NCI-H1930 (cell line): ENCODE measurements at places on chromosomes 6 and 20.

DNA sequence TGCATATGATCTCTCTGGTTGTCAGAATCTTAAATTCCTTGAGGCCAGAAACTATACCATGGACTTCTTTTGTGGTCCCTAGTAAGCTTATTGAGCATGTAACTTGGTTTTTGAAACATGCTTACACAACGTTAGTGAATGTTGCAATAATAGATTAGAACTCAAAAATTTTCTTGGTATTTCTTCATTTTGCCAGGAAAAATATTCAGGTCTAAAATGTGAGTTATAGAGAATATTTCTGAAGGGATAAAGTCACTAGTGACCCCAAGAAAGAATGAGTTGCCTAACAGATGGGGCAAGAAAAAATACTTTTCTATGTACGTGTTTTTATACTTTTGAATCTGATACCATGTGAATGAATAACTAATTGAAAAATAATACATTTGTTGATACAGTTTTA, 195.4 kb downstream of the TFAP2A start:
- DNase-seq, result no peak

- no peak for DNase-seq
Measured at GRCh38 chr6:121767211-121767610, 331.8 kb downstream of the GJA1 start.

DNA sequence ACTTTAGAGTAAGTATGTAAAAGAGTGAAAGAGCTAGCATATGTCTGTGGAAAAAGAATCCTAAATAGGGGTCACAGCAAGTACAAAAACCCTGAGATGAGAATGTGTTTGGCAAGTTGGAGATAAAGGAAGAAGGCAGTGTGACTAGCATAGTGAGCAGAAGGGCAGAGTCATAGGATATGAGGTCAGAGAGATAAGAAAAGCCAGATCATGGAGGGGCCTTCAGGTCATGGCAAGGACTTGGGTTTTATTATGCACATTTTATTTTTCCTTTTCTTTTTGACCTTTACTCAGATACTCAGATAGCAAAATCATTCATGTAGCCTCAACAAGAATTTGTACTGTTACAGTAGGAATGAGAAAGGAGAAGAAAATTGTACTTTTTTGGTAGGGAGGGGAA, 138.0 kb downstream of the GJA1 start:
- DNase-seq, result no peak

DNA sequence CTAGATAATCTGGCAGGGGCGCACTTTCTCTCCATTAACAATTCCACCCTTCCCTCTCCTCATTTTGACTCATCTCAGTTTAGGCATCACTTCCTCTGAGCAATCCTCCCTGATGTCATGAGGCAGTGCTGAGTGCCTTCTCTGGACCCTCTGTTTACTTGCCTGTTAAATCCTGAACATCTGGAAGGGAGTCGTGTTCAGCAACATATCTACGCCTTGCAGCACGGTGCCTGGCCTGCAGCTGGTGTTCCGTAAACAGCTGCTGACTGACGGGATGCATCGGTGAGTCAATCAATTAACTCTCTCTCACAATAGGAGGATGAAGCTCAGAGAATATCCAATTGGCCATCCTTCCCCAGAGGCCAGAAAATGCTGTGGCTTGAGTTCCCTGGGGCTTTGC, 613.5 kb downstream of the PTPRT start:
- DNase-seq, result no peak

GRCh38 chr20:32510601-32511357, 74.4 kb downstream of the NOL4L start:
- DNase-seq, result no peak

DNA sequence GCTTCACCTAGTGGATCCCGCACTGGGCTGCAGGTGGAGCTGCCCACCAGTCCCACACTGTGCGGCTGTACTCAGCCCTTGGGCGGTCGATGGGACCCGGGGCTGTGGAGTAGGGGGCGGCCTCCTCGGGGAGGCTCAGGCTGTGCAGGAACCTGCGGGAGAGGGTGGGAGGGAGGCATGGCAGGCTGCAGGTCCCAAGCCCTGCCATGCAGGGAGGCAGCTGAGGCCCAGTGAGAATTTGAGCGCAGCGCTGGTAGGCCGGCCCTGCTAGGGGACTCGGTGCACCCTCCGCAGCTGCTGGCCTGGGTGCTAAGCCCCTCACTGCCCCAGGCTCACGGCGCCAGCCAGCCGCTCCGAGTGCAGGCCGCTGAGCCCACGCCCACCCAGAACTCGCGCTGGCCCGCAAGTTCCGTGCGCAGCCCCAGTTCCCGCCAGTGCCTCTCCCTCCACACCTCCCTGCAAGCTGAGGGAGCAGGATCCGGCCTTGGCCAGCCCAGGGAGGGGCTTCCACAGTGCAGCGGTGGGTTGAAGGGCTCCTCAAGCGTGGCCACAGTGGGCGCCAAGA, 1407.6 kb downstream of the EPHA7 start:
- DNase-seq, result no peak

- no peak for DNase-seq
Measured at GRCh38 chr6:167134448-167135328, 11.8 kb downstream of the CCR6 start.
